ENCODE measurements at places on chromosomes 4 and X. TPM values are rescaled to one million over a fixed set of nuclear protein-coding genes. Genes with fewer than 3 reads are reported as not detected.

DNA sequence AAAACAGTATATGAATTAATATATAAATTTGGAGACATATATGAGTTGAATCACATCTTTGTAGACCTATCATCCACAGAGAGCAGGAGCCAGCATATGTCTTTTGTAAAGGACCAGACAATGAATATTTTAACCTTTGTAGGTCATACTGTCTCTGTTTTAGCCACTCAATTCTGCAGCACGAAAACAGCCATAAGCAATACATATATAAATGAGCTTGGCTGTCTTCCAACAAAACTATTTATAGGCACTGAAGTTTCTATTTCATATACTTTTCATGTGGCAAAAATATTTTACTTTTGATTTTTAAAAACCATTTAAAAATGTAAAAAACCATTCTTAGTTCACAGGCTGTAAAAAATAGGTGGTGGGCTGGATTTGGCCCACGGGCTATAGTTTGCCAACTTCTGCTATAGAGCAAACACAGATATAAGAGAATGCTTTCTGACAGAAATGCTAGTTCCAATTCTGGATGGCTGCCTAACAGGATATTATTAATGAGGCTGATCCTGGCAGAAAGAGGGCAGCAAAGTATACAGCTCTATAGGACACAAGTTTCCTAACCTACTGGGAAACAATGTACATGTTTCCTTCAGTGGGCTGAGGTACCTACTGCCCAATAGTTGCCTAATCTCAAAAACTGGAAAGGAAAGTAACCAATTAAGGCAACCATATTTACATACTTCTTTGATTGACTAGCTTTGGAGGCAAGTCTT, 58.1 kb upstream of the UCP1 start:
- no peak for DNase-seq

DNA sequence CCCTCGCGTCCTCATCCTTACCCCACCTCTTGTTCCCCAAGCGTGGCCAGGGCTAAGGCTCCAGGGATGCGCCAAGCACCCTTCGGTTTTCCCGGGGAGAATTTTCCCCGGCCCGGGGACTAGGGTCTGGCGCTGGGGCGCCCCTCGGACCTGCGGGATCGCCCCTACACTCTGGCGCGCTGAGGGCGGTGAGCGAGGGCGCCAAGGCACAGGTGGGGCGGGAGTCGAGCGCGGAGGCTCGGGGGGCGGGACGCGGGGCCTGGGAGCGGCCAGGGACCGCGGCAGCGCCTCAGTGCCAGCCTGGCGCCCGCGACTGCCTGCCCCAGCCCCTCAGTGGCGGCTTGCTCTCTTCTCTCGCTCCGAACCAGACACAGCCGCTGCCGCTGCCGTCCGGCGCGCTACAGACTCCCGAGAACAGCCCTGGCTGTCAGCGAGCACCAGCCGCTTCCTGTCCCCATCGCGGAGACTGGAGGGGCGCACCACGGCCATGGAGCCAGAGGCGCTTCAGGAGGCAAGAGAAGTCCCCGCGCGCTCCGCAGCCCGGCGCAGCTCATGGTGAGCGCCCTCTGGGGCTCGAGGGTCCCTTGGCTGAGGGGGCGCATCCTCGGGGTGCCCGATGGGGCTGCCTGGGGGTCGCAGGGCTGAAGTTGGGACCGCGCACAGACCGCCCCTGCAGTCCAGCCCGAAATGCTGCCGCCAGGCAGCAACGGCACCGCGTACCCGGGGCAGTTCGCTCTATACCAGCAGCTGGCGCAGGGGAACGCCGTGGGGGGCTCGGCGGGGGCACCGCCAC, at the start of gene DRD5:
Gene DRD5, plus strand, starts transcription at position 292 of the 793 bp plus-strand sequence. Its CDS starts 396 bp downstream, at position 688.
- DNase-seq: no peak

- no peak for DNase-seq
Observed at GRCh38 chrX:11970578-11971359, 167.5 kb upstream of the FRMPD4 start.

DNA sequence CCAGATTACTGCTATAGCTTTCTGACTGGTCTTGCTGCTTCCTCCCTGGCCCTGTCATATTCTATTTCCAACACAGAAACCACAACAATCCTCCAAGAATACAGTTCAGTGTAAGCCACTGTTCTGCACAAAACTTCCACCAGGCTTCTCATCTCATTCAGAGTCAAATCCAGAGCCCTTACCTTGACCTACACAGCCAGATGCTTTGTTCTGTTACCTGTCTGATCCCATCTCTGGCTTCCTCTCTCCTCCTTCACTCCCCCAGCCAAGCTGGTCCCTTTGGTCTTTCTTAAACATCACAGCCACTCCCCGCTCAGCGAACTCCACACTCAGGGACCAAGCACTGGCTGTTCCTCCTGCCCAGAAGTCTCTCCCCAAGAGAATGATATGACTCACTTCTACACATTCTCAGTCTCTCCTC, 84.8 kb upstream of the BMP2K start:
- no peak for DNase-seq

GRCh38 chr4:110004556-110004955, 91.9 kb downstream of the EGF start:
- no peak for DNase-seq

DNA sequence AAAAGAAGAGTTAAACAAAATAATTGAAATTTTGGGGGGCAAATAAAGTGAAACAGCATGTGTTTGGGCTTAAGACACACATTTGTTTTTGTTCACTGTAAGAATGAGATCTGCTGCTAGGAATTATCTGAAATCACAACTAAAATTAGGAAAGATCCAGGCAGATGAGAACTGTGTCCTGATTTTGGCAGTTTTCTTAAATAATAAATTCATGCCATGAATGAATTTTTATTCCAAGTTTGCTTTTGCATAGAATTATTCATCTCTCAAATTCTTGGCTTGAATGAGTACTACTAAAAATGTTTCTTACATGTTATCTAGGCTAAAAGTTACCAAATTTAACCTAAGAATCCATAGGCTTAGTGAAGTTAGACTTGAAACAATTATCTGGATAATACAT, 321.7 kb downstream of the ANK2 start:
- DNase-seq: no peak

- no peak for DNase-seq
Observed at GRCh38 chrX:52839137-52839536, 28.1 kb downstream of the XAGE5 start.

DNA sequence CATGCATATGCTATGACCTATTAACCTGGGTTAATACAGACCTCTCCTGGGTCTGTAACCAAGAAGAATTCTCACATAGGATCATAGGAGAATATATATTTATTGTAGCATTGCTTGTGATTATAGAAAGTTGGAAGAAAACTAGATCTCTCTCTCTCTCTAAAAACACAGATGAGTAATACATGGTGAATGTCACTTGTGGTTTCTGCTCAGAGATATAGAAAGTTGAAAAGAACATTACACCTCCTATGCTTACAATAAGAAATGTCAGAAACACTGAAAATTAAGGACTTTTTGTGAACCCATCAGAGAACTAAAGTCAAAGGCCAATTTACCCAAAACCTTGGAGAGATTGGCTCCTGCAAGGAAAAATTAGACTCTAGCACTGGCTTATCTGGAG, 1389.5 kb downstream of the FAM133A start:
- DNase-seq: no peak

GRCh38 chr4:14958436-14958835, 43.8 kb upstream of the CPEB2 start:
- DNase-seq: no peak

GRCh38 chrX:110600745-110601310, 194.8 kb downstream of the CHRDL1 start:
- no peak for DNase-seq

GRCh38 chr4:66794390-66795034, 750.8 kb downstream of the CENPC start:
- no peak for DNase-seq

GRCh38 chrX:68060506-68061205, 372.6 kb downstream of the OPHN1 start:
- no peak for DNase-seq

GRCh38 chr4:40301603-40302002, 33.5 kb upstream of the CHRNA9 start:
- peak; percentile 92 for DNase-seq

DNA sequence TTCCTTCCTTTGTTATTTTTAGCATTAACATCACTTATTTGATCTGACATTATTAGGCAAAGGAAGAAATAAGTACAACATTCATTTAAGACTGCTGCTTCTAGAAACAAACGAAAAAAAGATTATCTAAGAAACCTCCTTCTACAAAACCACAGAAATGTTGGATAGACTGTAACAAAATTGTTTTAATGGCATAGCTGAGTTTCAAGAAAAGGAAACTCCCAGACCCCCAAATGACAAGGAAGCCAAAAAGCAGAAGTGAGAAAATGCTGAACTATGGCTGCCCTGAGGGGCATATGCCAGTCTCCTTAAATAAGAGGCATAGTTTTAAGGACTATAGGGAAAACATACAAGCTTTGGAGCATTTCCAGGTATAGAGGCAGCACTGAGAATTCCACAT, 1431.6 kb upstream of the TENM3 start:
- no peak for DNase-seq

GRCh38 chrX:38335382-38335781, 8.1 kb upstream of the RPGR start:
- no peak for DNase-seq

DNA sequence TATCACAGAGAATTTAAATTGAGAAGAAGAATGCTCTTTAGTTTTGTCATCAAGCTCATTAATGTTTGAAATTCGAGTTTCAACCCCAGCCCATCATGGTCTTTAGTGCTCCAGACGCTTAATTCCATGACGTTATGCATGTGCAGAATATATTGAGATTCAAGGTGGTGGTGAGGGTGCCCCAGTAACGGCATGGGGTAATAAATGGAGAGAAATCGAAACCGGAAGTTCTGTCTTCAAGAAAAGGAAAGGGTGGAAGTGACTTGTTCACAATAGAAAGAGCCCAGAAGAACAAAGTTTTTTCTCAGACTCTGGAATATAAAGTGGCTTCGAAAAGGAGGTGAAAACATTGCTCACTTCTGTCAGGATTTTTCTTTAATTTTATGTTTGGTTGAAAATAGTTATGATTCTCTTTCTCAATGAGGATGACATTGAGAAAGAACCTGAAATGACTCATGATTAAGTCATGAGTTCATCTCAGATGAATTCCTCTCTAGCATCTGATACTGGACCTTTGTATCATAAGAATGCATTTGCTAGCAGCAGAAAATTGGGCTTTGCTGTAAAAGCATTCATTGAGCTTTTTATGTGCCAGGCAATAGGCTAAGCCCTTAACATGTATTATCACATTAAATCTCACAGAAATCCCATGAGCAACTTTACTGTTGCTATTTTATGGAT, 779 bp upstream of the DDX60L start:
- peak; percentile 78 for DNase-seq

The ADAM29 gene
- not detected for total RNA-seq

The CYP2U1 gene
- 2.9 TPM for total RNA-seq

The PAGE2 gene
- not detected for total RNA-seq

The APOOL gene
- 19.0 TPM for total RNA-seq

The STOX2 gene
- total RNA-seq: not detected

The PASD1 gene
- not detected for total RNA-seq

The POU4F2 gene
- not detected for total RNA-seq

The BCOR gene
- 62.6 TPM for total RNA-seq

The BCORL1 gene
- total RNA-seq: 12.1 TPM

Measured in CD8-positive, alpha-beta memory T cell (primary cell).